Aortic smooth muscle cell (primary cell): ENCODE measurements at places on chromosomes 11 and 22. TPM values are rescaled to one million over a fixed set of nuclear protein-coding genes. Genes with fewer than 3 reads are reported as not detected.

LYVE1 gene
- 3.3 and 3.8 TPM in 2 replicates for total RNA-seq

MS4A12 gene
- total RNA-seq, result not detected in 2 replicates

OSM gene
- not detected in 2 replicates for total RNA-seq

VWCE gene
- total RNA-seq, result 0.92 and 2.0 TPM in 2 replicates

TTLL8 gene
- total RNA-seq, result not detected in 2 replicates

GGT1 gene
- total RNA-seq, result 0.44 and 0.79 TPM in 2 replicates

CHADL gene
- 0.66 and 0.81 TPM in 2 replicates for total RNA-seq

MUC15 gene
- not detected in 2 replicates for total RNA-seq

CRYAB gene
- total RNA-seq, result 25.2 and 45.1 TPM in 2 replicates

RIN1 gene
- total RNA-seq, result 19.5 and 25.9 TPM in 2 replicates

APOA5 gene
- under 0.01 TPM in 1 of 2 replicates, not detected in the other for total RNA-seq

SHANK2 gene
- total RNA-seq, result 1.6 and 2.6 TPM in 2 replicates
